ENCODE measurements at places on chromosomes 6 and 20.

GRCh38 chr20:10315138-10315537 is 96.5 kb downstream of the SNAP25 start:
- no peak for DNase-seq

- no peak for DNase-seq
These were observed 407.7 kb downstream of the CDH26 start for GRCh38 chr20:60365882-60366281.

DNA sequence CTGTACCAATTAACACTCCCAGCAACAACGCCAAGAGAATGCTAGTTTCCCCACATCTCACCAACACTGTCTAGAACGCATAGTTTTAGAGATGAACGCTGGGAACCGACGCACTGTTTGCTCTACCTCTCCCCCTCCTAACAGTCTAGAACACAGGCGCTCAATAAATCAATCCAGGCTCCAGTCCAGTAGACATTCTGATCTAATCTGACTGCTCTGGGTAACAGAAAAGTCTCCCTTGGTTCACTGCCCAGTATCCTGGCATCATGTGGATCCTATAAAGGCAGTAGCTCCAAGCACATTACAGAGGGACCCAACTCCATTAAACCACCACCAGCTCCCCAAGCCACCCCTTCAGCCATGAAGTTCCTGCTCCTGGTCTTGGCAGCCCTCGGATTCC is at the start of gene DEFB132:
Gene DEFB132 (plus strand): TSS at position 306 of the 400 bp plus-strand sequence. CDS start 55 bp downstream, at position 361.
- no peak for DNase-seq

- no peak for DNase-seq
These were observed 132.3 kb upstream of the THEMIS start for GRCh38 chr6:128033156-128033555.

- DNase-seq = no peak
These were observed 49.1 kb upstream of the FRMD1 start for GRCh38 chr6:168128006-168128630.

- no peak for DNase-seq
These were observed 72.5 kb downstream of the FLRT3 start for GRCh38 chr20:14264869-14265268.

DNA sequence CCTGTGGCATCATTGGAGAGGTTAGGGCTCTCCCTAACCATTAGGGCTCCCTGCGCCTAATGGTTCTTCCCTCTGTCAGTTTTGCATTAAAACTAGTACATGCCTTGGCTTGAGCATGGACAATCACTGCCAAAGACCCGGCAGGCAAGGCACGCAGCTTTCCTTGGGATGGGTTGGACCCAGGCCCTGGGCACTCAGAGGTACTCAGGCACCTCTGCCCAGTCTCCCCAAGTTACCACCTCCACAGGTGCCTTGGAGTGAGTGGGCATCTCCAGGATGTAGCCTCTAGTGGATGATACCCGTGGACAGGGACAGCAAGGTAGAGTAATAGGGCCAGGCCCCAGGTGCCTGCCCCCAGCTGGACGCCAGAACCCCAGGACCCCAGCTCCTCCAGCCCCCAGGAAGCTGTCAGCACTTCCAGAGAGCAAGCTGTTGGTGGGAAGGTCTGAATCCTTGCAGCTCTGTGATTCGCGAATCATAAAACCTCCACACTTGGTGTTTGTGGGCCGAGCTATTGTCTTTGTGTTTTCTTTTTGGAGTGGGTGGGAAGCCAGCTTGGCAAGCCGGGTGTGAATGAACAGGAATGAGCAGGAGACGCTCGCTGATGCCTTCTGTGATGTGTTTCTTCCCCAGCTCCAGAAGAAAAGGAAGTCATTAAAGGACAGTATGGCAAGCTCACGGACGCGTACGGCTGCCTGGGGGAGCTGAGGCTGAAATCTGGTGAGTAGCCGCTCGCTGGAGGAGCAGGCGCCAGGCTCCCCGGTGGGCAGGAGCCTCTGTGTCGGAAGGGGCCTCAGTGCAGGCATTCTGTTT is 35.1 kb downstream of the SYNJ2 start:
- DNase-seq = no peak

GRCh38 chr6:112156668-112157067 is 69.3 kb downstream of the FAM229B start:
- no peak for DNase-seq

DNA sequence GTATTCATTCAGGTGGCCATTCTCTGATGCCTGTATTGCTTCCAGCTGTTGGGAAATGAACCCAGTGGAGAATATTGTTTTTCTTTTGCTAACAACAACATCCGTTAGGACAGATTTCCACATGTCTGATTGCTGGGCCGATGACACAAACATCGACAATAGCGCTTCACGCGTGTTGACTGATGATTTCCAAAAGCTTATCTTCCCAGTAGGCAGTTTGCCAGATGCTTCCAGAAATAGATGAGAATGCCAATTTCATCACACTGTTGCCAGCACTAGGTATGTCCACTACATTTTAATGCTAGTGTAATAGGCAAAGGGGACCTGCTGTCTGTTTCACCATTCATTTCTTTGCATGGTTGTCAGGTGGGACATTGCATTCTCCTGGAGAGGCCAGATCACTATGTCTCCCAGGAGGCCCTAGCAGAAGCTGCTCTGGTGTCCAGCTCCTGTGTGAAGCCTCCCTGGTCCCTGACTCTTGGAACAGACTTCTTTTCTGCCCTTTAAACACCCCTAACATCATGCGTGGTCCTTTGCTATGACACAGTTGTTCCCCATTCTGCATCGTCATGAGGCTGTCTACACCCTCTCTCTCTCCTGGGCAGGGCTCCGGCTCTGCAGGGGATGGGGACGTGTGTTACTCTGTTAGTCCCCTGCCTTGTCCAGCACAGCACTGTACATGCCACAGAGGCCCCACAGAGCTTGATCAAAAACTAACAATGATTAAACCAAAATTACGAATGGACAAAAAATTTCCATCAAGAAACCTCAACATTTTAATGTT is 181.6 kb downstream of the CDH26 start:
- DNase-seq = no peak

- DNase-seq = no peak
These were observed 28.6 kb upstream of the PCMTD2 start for GRCh38 chr20:64226686-64227580.
